ENCODE measurements at places on chromosomes 7 and 10.
A peak's percentile ranks its signal among the peaks of the same experiment; 100 is the strongest.

GRCh38 chr7:85516675-85517074, 329.8 kb upstream of the SEMA3D start:
- DNase-seq = no peak

- DNase-seq = no peak
Observed at GRCh38 chr7:116569737-116570136, 44.9 kb downstream of the CAV1 start.

- no peak for DNase-seq
Observed at GRCh38 chr7:73304071-73304470, 4.6 kb downstream of the NSUN5 start.

DNA sequence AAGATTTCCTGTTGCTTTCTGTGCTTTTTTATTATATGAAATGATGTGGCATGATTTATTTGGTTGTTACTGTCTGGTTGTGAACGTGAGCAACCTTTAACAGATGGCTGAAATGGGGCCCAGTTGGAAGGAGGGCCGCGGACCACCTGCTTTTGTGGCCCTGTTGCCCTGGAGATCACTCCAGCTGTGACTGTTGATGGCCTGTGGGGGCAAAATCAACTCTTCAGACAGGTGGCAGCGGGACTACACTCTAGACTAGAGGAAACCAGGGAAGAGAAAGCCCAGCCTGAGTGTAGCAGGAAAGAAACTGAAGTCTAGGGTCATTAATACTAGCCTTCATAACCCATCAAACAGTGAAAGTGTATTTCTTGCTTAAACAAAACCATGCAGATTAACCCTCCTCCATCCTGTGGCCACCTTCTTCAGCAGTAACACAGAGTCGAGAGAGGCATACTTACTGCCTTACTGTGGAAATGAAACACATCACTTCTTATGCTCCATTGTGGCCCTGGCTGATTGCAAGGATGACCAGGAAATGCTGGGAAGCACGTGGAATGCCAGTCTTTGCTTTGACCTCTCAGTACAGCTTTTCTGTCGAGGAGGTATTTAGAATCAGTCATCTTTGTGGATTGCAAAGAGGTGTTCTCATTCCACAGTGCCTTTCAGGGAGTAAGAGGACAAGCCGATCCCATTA, 80.5 kb downstream of the CCNY start:
- DNase-seq = no peak

DNA sequence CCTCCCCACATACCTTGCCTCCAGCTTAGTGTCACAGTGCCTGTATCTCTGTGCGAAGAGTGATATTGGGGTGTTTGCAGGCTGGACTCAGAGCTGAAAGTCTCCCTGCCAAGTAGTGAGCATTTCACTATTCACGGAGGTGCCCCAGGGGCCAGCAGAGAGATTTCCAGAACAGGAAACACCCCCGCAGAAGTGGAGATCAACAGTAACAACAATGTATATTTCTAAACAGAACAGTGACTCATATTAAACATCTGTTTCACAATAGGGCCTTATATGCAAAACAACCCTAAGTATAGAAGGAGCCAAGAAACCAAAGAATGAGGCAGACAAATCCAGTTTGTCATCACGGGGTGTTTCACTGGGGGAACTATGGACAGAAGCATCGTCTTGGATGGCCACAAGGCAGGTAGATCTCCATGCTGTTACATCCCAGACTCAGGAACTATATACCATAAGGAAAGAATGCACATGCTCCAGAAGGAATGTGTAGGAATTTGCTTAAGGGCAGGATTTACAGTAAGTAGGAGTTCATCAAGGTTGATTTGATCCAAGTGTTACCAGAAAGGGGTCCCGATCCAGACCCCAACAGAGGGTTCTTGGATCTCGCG, 29.3 kb upstream of the CCL24 start:
- no peak for DNase-seq

GRCh38 chr7:98394377-98394836, 6.5 kb downstream of the BAIAP2L1 start:
- no peak for DNase-seq

DNA sequence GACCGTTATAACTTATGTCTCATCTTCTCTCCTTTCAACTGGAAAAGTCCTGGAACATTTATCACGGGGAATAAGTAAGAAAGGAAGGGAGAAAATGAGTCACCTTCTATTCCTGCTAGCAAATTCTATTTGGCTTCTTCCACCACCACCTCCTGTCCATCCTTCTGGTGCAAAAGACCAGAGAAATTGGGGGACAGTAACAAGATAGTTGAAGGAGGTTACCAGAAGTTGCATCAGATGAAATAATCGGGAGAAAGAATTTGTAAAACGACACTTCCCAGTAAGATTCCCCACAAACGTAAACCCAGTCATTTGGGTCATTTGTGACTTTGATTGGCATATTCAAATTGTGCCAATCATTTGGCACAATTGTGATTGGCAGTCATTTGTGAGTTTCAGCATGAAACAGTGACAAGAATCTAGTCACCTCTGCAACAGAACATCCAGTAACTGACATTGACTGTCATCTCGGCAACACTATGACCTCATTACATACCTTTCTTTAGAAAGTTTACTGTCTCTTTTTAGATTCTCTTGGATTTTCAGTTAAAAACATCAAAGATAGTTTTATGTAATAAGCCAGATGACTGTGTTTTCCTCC, 51.3 kb upstream of the PIK3CG start:
- no peak for DNase-seq

DNA sequence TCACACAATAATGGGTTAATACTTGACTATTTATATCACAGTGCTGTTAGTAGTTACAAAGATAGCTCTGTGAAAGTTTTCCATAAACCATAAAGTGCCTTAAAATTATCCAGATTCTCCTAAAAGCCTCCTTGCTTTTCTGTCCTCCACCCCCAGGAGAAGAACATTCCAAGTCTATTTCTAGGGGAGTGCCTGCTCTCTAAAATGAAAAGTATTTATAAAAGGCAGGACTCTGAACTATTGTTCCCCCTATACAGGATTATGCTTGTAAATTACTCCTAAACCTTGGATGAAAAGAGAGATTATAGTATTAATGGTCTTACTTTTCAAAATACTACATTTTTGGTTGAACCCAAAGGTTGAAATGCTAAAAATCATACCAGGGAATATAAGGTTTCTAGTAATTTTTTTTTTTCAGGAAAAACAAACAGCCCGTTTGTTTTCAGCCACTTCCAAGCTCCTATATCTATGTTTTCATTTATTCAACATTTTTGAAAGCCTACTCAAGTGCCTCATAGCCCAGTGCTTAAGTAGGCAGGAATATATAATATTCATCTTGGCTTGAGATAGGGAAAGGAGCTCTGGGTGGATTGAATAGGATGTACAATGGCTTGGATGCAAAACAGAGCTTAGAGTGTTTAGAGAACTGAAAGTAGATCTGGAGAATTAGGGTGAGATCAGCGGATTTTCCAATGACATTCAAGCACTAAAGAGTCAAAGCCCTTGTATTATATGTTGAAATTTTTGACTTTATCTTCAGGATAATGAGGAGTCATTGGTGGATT, 320.7 kb downstream of the GPR37 start:
- DNase-seq = no peak

DNA sequence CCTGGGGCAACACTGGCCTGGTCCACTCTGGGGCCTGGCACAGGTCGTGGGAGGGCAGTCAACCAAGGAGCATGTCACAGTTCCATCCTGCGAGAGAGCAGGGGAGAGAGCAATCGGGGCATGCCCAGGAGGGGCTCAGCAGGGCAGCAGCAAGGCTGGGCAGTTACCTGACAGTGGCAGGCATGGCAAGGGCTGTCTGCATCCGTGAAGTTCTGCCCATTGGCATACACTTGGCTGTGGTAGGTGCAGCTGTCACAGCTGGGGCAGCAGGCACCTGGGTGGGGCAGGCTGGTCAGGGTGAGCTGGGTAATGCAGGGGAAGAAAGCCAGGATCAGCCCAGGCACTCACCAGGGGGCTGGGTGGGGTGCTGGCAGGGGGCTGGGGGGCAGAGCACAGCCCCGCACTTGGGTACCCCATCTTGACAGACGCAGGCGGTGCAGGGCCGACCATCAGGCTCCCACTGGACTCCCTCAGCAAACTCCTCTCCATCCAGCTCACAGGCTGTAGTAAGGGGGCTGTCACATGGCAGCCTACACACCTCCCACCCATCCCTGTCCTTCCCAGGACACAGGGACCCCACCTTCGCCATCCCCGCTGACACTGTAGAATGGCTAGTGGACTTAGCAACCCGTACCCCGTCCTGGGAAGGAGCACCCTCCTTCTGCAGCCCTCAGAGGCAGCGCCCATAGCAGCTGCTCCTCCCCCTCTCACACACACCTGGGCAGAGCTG, 17.8 kb downstream of the KCP start:
- no peak for DNase-seq

- peak; percentile 12 for DNase-seq
Observed at GRCh38 chr7:30796105-30796869, 25.1 kb downstream of the MINDY4 start.

DNA sequence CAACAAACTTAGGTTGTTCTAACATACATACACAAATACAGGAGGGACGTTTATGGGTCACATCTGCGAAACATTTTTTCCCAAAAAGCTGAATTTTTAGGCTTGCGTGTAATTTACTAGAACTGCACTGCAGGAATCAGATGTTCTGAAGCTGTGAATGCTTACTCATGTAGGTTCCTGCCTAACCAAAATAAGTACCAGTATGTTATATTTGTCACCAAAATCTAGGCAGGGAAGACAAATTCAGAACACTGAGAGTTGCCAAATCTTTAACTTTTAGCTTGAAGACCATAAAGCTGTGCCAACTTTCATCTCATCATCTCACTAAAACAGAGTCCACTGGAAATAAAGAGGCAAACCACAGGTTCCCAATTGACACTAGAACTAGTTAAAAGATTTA, 5.7 kb downstream of the UBE2H start:
- DNase-seq = no peak

- DNase-seq = no peak
Observed at GRCh38 chr10:5450605-5451384, 38.4 kb downstream of the NET1 start.

DNA sequence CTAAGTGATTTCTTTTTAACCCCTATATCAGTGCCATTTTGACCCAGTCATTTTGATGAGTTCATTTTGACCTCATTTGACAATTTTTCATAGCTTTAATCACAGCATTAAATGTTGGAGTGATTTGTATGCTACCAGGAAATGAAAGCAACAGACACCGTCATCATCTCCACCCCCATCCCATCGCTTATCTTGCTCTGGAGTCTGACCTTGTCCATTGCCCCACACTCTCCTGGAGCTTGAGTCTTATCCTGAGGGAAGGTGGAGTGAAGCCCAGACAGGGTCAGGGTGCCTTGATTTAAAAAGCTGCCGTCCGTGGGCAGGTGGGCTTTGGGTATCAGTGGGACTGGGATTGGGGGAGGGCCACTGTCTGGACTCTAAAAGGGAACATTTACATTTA, 94.7 kb upstream of the JCAD start:
- DNase-seq = no peak

DNA sequence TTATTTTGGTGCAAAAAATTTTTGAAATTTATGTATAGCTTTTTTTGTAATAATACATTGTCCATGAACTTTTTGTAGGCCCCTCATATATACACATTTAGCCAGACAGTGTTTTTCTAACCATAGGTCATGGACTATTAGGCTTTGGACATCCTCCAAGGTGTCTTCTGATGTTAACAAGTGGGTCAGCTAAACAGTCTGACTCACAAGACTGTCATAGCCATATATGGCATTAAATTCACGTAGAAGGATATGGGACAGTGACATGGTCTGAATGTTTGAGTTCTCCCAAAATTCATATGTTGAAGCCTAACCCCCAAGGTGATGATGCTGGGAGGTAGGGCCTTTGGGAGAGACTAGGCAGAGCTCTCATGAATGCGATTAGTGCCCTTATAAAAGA, 14.0 kb upstream of the NUB1 start:
- DNase-seq = no peak

GRCh38 chr7:46213154-46213537, 292.1 kb upstream of the IGFBP3 start:
- DNase-seq = no peak

- no peak for DNase-seq
Observed at GRCh38 chr10:132728741-132729140, 57.2 kb downstream of the NKX6-2 start.

DNA sequence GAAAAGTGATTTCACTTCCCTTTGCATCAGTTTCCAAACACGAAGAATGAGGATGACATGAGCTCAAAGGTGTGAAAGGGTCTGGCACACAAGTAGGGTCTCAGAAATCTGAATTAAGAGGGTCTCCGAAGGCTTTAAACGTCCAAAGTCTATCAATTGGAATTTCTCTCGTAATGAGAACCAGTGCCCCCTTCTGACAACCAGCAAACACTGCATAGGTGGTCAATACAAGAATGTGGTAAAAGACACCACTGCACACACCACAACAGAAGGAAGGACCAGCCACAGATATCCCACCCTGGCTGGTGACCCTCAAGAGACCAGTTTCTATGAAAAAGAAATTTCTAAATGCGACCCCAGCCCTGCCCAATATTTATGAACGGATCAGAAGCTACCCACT, 78.1 kb downstream of the CALN1 start:
- no peak for DNase-seq

GRCh38 chr10:80871083-80871482, 333.4 kb downstream of the SH2D4B start:
- DNase-seq = no peak

- no peak for DNase-seq
Observed at GRCh38 chr7:100817097-100817496, 10.2 kb downstream of the EPHB4 start.

DNA sequence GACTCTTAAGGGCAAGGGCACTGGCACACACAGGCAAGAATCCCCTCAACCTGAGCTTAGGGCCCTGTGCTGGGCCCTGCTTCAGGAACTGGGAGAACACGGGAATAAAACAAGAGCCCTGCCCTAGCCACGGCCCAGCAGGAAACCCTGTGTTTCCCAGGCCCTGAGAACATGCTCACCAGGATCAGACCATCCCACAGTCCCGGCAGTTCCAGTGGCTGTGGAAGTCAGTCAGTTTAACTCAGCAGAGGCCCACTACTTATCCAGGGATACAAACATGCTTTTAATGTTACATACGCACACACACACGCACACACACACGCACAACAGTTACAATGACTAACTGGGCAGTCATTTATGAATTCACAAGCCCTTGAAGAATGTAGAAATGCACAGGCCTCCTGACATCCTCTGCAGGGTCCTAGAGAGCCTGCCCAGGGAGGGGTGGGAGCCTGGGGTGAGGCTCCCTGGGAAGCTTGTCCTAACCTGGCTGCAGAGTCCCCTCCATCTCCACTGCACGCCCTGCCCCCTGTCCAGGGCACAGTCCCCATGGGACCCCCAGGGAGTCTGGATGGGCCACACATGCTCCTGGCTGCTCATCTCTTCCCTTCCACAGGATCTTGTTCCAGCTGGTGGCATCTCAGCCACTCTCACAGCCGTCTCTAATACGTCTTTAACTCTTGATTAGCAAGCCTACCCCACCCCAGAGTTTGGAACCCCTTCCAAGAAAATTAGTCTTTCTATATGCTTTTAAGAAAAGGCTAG, 97.6 kb downstream of the TCERG1L start:
- no peak for DNase-seq

GRCh38 chr10:61950449-61951143, 49.1 kb downstream of the ARID5B start:
- DNase-seq = no peak

- peak; percentile 10 for DNase-seq
Observed at GRCh38 chr10:4708123-4708759, 117.8 kb upstream of the AKR1E2 start.

- no peak for DNase-seq
Observed at GRCh38 chr10:103849880-103850571, 5.3 kb downstream of the SH3PXD2A start.

- DNase-seq = no peak
Observed at GRCh38 chr10:125296598-125296997, 136.2 kb upstream of the CTBP2 start.
